ENCODE measurements at places on chromosomes 1 and 21. TPM values are rescaled to one million over a fixed set of nuclear protein-coding genes. Genes with fewer than 3 reads are reported as not detected.

GRCh38 chr1:157007306-157007705 is 38.2 kb downstream of the ARHGEF11 start:
- H3K27ac ChIP-seq: no peak overlapping the region
- no peak overlapping the region for H3K4me3 ChIP-seq
- H3K4me1 ChIP-seq: peaks cover 28% of the 10 kb centered on the region
- DNase-seq: no peak

Gene NEK2
- total RNA-seq: 15.2 TPM

GRCh38 chr1:225974454-225974853 is 24.7 kb downstream of the SDE2 start:
- H3K27me3 ChIP-seq: no peaks in the 10 kb centered on the region
- H3K4me1 ChIP-seq: peaks cover 3% of the 10 kb centered on the region
- H3K4me3 ChIP-seq: no peak overlapping the region
- no peak for DNase-seq
- no peak overlapping the region for H3K27ac ChIP-seq

Gene GRIK3
- total RNA-seq: 2.3 TPM

- peaks cover 7% of the 10 kb centered on the region for H3K27me3 ChIP-seq
- peak overlapping the region; percentile 49 for H3K27ac ChIP-seq
- peak overlapping the region; percentile 55 for H3K4me3 ChIP-seq
- peaks cover 6% of the 10 kb centered on the region for H3K36me3 ChIP-seq
- DNase-seq: no peak
Observed at GRCh38 chr1:184392779-184393522, 6.1 kb downstream of the C1orf21 start.

DNA sequence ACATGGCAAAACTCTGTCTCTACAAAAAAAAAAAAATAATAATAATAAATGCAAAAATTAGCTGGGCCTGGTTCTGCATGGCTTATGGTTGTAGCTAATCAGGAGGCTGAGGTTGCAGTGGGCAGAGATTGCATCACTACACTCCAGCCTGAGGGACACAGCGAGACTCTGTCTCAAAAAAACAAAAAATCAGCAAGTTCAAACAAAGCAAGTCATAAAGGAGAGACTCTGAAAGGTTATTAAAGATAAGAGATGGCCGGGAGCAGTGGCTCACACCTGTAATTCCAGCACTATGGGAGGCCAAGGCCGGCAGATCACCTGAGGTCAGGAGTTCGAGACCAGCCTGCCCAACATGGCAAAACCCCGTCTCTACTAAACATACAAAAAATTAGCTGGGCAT is 28.8 kb downstream of the COP1 start:
- no peaks in the 10 kb centered on the region for H3K4me1 ChIP-seq
- no peaks in the 10 kb centered on the region for H3K27me3 ChIP-seq
- H3K27ac ChIP-seq: peak overlapping the region; percentile 49
- peaks cover 13% of the 10 kb centered on the region for H3K36me3 ChIP-seq
- no peak overlapping the region for H3K4me3 ChIP-seq

DNA sequence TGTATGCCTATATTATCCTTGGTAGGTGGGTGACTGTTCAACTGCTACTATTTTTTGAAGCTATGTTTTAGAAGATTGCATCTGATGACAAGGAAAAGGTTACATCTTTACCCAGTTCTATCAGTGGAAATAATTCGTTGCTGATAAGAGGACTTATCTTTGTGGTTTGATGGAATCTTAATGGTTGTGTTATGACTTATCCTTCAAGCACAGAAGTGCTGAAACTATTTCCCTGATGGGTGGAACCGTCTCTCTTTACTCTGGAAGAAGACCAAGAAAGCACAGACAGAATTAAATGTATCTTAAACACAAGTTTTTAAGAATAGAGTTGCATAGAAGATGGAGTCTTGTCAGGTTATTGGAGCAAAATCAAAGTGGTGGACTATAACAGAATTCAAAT is 437.7 kb upstream of the KAZN start:
- H3K36me3 ChIP-seq: no peaks in the 10 kb centered on the region
- DNase-seq: no peak
- H3K4me3 ChIP-seq: no peak overlapping the region
- no peak overlapping the region for H3K27ac ChIP-seq
- peaks cover 8% of the 10 kb centered on the region for H3K27me3 ChIP-seq

DNA sequence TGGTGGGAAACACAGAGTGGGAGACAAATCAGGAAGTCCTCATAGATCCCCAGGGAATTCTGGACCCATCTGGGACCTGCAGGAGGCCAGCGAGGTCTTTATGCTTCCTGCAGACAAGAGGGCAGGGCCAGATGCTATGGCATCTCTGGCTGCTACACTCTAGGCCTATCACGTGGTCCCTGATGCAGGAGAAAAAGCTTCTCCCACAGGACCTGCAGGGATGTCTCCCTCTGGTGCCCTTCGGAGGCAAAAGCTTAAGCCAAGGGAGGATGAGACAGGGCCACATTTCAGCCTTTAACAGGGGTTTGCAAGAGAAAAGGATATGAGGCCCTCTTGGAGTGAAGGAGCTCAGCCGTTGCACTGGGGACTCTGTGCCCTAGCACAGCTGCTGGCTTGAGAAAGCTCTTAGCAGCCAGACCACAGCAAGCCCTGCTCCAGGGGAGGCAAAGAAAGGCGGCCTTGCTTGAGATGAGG is 243.0 kb downstream of the C1orf94 start:
- no peak for DNase-seq
- no peak overlapping the region for H3K4me3 ChIP-seq
- H3K4me1 ChIP-seq: no peaks in the 10 kb centered on the region
- peaks cover 33% of the 10 kb centered on the region for H3K27me3 ChIP-seq
- H3K27ac ChIP-seq: no peak overlapping the region

Gene C1orf185
- not detected for total RNA-seq

- H3K27ac ChIP-seq: no peak overlapping the region
- H3K4me3 ChIP-seq: no peak overlapping the region
- no peaks in the 10 kb centered on the region for H3K36me3 ChIP-seq
- H3K4me1 ChIP-seq: no peaks in the 10 kb centered on the region
- no peak for DNase-seq
- H3K27me3 ChIP-seq: no peaks in the 10 kb centered on the region
Observed at GRCh38 chr1:145942871-145943270, 14.9 kb downstream of the LIX1L start.

Measured in type B pancreatic cell (in vitro differentiated cells).